ENCODE measurements at places on chromosomes 1 and 21. TPM values are rescaled to one million over a fixed set of nuclear protein-coding genes. Genes with fewer than 3 reads are reported as not detected.

The SPRR2A gene
- not detected for total RNA-seq

The KCTD3 gene
- total RNA-seq: 5.5 TPM

The RIMS3 gene
- total RNA-seq: 1.5 TPM

The ADGRL2 gene
- not detected for total RNA-seq

DNA sequence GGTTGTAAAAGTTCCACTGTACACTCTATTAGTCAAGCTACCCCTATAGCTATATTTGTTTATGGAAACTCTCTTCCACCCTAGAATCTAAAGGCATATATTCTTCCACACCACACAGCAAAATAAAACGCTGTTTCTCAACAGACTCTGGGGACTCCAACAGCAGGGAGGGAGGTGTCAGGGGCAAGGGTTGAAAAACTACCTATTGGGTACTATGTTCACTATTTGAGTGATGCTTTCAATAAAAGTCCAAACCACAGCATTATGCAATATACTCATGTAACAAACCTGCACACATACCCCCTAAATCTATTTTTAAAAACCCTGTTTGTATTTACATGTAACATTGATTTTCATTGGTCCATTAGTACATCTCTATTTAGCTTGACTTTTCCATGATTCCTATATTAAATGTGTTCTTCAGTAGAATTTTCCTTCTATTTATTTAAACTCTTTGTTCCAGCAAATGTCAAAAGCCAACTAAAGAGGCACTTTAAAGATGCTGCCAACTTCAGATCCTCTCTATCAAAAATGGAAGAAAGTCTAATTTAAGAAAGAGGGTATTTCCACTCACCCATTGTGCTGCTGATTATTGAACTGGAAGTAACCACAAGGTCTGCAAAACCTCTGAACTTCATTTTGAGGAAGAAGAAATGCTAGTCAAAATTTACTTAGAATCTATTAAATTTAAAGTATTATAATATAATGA is 26.2 kb downstream of the RGS7 start:
- no peak overlapping the region for H3K4me3 ChIP-seq
- H3K27me3 ChIP-seq: no peaks in the 10 kb centered on the region
- no peaks in the 10 kb centered on the region for H3K4me1 ChIP-seq
- no peak overlapping the region for H3K27ac ChIP-seq

DNA sequence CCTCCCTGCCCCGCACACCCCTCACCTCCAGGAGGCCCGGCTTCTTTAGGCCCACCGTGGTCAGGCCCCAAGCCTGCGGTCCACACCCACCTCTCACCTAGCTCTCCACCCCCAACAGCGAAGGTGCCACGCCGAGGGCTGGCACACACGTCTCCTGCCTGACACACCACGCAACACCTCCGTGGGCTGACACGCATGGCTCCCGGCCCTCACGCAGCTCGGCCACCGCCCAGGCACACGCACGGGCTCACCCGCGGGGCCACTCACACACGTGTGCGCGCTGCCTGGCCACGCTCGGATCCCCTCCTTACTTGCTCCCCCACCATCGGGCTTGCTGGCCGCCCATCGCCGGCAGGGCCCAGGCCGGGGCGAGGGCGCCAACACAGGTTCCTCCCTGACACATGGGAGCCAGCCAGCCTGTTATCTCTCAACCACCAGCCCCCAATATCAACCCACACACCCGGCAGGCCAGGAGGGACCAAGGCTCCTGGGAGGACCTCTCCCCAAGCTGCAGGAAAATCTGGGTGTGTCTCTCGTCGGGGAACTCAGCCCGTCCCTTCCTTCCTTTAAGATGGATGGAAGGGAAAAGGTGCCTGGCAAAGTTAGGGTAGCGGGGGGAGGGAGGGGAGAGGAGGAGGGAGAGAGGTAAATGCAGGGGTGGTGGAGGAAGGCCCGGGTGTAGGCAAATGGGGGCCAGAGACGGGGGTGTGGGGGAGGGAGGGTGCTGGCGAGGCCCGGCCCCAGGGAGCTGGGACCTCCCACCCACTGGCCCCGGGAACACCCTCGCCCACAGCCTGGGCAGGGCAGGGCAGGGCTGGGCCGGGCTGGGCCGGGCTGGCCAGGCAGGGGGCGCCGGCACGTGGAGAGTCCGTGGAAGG is 546 bp downstream of the ELOVL1 start:
- H3K36me3 ChIP-seq: peaks cover 35% of the 10 kb centered on the region
- peak overlapping the region; percentile 86 for H3K27ac ChIP-seq
- H3K27me3 ChIP-seq: no peaks in the 10 kb centered on the region
- DNase-seq: peak; percentile 18
- peaks cover 46% of the 10 kb centered on the region for H3K4me1 ChIP-seq

GRCh38 chr1:222392556-222392955 is 155.3 kb downstream of the HHIPL2 start:
- H3K4me1 ChIP-seq: no peaks in the 10 kb centered on the region
- H3K36me3 ChIP-seq: no peaks in the 10 kb centered on the region
- DNase-seq: no peak

- H3K4me3 ChIP-seq: no peak overlapping the region
- H3K27me3 ChIP-seq: no peaks in the 10 kb centered on the region
- no peak overlapping the region for H3K27ac ChIP-seq
- H3K4me1 ChIP-seq: no peaks in the 10 kb centered on the region
Observed at GRCh38 chr1:97730271-97730670, 190.6 kb downstream of the DPYD start.

- peaks cover 21% of the 10 kb centered on the region for H3K4me1 ChIP-seq
- H3K4me3 ChIP-seq: no peak overlapping the region
- H3K27me3 ChIP-seq: peaks cover 20% of the 10 kb centered on the region
- no peak overlapping the region for H3K27ac ChIP-seq
Observed at GRCh38 chr1:214469290-214469689, 82.1 kb downstream of the PTPN14 start.
